ENCODE measurements at places on chromosomes 7 and 10. TPM values are rescaled to one million over a fixed set of nuclear protein-coding genes. Genes with fewer than 3 reads are reported as not detected.

PON1 gene
- not detected for total RNA-seq

SPDYE8 gene
- not detected for total RNA-seq

TLX1 gene
- total RNA-seq, result not detected

PAX4 gene
- not detected for total RNA-seq

TET1 gene
- total RNA-seq, result 4.7 TPM

CABCOCO1 gene
- 1.7 TPM for total RNA-seq

TMEM229A gene
- not detected for total RNA-seq

LIPJ gene
- total RNA-seq, result not detected

PLOD3 gene
- total RNA-seq, result 99.5 TPM

MSS51 gene
- 1.8 TPM for total RNA-seq

PNLIPRP2 gene
- not detected for total RNA-seq

ADAMTS14 gene
- 29.4 TPM for total RNA-seq

FRAT1 gene
- 3.8 TPM for total RNA-seq

ASZ1 gene
- not detected for total RNA-seq

STEAP1B gene
- 25.9 TPM for total RNA-seq

H2BK1 gene
- not detected for total RNA-seq

GRM3 gene
- total RNA-seq, result not detected

SMIM30 gene
- total RNA-seq, result 50.8 TPM

BLNK gene
- not detected for total RNA-seq

RFC2 gene
- total RNA-seq, result 27.1 TPM

ZNF32 gene
- 39.5 TPM for total RNA-seq

SFRP5 gene
- total RNA-seq, result not detected

GIMAP6 gene
- total RNA-seq, result 0.15 TPM

GNAT3 gene
- total RNA-seq, result not detected

PPP1R9A gene
- 1.7 TPM for total RNA-seq

All from smooth muscle cell of trachea (primary cell).